HepG2 (cell line): ENCODE measurements at places on chromosomes 3 and 15. TPM values are rescaled to one million over a fixed set of nuclear protein-coding genes. Genes with fewer than 3 reads are reported as not detected.
A peak's percentile ranks its signal among the peaks of the same experiment; 100 is the strongest.

FBLN2 gene
- total RNA-seq, result not detected in 2 replicates

GRCh38 chr15:72203507-72203837, 5.9 kb upstream of the GRAMD2A start:
- no peak for DNase-seq

- no peak for DNase-seq
Observed at GRCh38 chr3:15462451-15462850, 35.1 kb downstream of the EAF1 start.

- peak; percentile 21 for DNase-seq
Observed at GRCh38 chr3:97658668-97659285, 105.8 kb upstream of the ARL6 start.

ACVR2B gene
- 10.0 and 11.3 TPM in 2 replicates for total RNA-seq

DNA sequence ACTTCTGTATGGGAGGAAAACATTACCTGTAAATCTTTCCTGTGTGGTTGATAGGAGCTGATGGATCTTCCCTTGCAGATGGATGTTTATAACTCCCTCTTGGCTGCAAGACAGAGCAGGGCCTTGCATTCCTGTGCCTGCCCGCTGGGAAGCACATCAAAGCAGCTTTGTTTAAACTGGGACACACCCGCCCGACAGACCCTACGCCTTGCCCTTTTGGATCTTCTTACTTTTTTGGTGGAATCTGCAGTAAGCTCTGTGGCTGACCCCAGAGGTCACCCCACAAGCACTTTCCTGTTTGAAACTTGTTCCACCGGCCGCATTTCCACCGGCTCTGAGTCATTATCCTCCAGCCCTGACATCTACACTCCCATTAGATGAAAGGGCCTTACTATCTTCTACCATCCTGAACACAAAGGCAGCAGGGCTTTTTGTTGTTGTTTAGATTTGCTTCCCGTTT, 244.1 kb upstream of the STT3B start:
- DNase-seq, result peak; percentile 97

ALDH1A2 gene
- total RNA-seq, result 0.64 TPM in 1 of 2 replicates, not detected in the other

GNAT1 gene
- 0.15 TPM in 1 of 2 replicates, not detected in the other for total RNA-seq

RETNLB gene
- not detected in 2 replicates for total RNA-seq

PPP4R2 gene
- 161 and 236 TPM in 2 replicates for total RNA-seq

- DNase-seq, result no peak
Observed at GRCh38 chr3:42960786-42961185, 18.3 kb upstream of the GASK1A start.

DNA sequence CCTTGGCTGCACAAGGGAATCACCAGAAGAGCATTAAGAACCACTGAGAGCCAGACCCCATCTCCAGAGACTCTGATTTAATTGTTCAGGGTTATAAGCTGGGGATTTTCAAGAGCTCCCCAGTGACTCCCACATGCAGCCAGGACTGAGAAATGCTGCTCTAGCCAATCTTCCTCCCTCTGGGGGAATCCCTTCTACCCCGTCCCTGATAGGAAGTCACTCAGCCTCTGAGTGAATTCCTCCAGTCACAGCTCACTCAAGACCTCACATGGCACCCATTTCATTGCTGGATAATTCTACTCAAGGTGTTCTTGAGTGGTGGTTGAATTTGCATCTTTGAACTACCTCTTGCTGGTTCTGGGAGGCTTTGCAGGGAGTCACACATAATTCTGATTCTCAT, 10.7 kb downstream of the CCR3 start:
- no peak for DNase-seq

SLCO3A1 gene
- total RNA-seq, result 0.02 TPM in 1 of 2 replicates, not detected in the other

GRCh38 chr3:37400945-37401344, 226.6 kb upstream of the LRRFIP2 start:
- no peak for DNase-seq

DNA sequence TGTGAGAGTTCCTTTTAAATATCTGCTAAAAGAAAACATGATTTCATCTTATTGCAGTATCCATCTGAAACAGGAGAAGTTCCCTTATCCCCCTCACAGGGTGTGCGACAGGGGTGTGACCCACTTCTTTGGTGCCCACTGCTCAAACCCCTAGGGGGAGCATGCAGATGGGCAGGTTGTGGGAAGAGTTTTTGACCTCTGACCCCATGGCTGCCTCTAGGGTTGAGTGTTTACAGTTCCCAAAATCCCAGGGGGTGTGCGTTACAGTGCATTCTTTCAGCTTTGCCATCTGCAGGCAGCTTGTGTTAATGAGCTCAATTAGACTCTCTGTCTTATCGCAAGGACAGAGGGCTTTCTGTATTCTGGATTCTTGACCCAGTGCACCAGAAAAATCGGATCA, 443.2 kb upstream of the FRG2C start:
- no peak for DNase-seq

- no peak for DNase-seq
Observed at GRCh38 chr15:59353994-59354416, 18.7 kb downstream of the MYO1E start.

MYD88 gene
- 7.6 and 14.5 TPM in 2 replicates for total RNA-seq

DNA sequence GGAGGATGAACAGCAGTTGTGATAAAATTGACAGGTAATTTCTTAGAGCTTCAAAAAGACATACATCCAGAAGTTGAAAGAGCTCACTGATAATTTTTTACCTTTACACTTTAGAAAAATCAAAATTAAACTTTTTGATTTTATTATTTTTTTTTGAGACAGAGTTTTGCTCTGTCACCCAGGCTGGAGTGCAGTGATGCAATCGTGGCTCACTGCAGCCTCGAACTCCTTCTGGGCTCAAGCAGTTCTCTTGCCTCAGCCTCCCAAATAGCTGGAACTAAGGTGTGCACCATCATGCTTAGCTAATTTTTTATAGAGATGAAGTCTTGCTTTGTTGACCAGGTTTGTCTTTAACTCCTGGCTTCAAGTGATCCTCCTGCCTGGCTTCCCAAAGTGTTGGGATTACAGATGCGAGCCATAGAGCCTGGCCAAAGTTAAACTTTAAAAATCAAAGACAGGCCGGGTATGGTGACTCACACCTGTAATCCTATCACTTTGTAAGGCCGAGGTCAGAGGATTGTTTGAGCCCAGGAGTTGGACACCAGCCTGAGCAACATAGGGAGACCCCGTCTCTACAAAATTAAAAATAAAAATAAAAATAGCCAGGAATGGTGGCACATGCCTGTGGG, 21.7 kb downstream of the PLA2G4F start:
- peak; percentile 68 for DNase-seq

- DNase-seq, result no peak
Observed at GRCh38 chr3:178367817-178368617, 168.2 kb upstream of the KCNMB2 start.

GRK7 gene
- total RNA-seq, result not detected in 2 replicates

DNA sequence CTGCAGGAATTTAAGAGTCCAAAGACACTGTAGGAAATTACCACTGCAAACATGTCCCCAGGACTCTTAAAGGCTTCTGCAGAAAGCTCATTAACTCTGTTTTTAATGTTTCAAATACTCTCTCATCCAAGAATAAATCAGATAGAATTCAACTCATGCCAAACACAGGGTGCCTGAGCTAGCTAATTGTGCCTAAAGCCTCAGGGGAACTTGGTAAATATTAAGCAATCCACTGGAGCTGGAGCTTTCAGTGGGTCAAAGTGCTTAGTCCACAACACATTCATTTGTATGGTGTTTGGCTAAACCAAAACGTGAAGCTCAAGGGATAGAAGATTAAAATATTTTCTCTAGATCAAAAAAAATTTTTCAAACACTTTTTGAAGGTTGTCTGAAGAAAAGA, 131.4 kb downstream of the THRB start:
- DNase-seq, result peak; percentile 90

SCAANT1 gene
- total RNA-seq, result not detected in 2 replicates

TERC gene
- total RNA-seq, result 8.4 and 74.6 TPM in 2 replicates

ST8SIA2 gene
- not detected in 2 replicates for total RNA-seq

DNA sequence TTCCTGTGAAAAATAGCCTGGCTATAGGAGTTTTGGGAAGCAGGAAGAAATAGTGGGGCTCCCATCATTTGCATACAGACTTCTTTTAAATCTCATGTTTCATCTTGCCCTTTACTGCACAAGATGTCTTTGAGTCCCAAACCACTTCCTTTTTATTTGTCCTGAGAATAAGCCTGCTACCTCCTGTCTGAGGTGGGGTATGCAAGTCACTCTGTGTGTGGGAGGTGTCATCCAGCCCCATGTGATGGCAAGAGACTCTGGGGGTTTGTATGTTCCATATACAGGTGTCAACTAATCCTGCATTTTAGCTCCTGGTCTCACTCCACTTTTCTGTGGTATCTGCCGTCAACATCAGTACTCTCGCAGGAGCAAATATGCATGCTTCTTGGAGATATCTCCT, 102.0 kb downstream of the OTOL1 start:
- no peak for DNase-seq

DNA sequence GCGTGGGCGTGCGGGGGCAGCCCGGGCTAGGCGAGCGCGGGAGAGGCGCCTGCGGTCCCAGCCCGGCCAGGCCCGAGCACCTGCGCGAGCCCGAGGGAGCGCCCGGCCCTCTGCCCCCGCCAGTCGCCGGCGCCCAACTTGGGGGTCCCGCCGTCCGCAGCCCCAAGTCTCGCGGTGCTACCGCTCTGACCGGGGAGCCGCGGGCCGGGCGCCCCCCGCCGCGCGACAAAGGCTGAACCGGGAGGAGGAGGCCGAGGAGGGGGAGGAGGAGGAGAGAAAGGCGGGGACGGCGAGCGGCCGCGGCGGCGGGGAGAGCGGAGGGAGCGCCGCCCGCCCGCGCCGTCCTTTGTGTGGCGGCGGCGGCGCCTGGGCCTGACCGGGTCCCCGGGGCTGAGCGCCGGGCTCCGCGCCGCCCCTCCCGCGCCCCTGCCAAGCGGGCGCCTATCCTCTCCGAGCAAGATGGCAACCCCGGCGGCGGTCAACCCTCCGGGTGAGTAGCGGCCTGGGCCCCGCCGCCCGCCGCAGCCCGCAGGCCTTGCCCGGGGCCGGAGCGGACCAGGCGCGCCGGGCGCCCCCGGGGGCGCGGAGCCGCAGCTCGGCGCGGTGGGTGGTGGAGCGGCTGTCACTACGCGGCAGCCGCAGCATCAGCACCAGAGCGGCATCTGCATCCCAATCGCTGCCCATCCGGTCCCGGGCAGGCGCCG, at the start of gene ARNT2:
Gene ARNT2, plus strand, starts transcription at position 326 of the 704 bp plus-strand sequence. Its CDS starts 134 bp downstream, at position 460.
- no peak for DNase-seq

GRCh38 chr15:72160696-72161245, 36.8 kb downstream of the GRAMD2A start:
- no peak for DNase-seq

DNA sequence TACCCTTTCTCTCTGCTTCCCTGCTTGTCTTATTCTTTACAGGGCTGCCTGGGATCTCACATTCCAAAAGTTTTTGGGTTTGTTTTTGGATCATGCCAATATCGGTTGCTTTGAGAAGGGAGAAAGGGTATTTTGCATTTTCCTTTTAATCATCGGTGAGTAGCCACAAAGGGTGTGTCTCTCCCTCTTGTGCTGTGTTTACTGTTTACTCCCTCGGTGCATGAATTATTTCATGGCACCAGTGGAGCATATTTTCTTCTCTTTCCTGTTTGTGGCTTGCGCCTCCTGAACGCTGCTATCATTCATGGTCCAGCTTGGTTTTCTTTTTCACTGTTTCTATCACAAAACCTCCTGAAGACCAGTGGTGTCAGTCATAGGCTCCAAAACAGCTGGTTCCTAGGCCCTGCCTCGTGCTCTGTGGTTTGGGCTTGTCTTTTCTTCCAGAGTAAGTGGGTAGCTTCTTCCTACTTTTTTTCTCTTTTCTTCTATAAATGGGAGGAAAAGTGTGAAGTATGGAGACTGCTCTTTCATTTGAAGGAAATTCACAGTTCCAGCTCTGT, 54.9 kb downstream of the IGF1R start:
- DNase-seq, result no peak

GRCh38 chr3:143328451-143328850, 208.9 kb downstream of the CHST2 start:
- DNase-seq, result no peak

PLIN1 gene
- 0.73 and 1.2 TPM in 2 replicates for total RNA-seq

P2RY12 gene
- not detected in 2 replicates for total RNA-seq

GPR156 gene
- not detected in 2 replicates for total RNA-seq

RHOA gene
- total RNA-seq, result 177 and 258 TPM in 2 replicates

GRCh38 chr3:138136201-138136600, 4.0 kb upstream of the A4GNT start:
- DNase-seq, result no peak

TRH gene
- not detected in 2 replicates for total RNA-seq

- DNase-seq, result no peak
Observed at GRCh38 chr3:78894787-78895186, 873.0 kb downstream of the ROBO1 start.

DNA sequence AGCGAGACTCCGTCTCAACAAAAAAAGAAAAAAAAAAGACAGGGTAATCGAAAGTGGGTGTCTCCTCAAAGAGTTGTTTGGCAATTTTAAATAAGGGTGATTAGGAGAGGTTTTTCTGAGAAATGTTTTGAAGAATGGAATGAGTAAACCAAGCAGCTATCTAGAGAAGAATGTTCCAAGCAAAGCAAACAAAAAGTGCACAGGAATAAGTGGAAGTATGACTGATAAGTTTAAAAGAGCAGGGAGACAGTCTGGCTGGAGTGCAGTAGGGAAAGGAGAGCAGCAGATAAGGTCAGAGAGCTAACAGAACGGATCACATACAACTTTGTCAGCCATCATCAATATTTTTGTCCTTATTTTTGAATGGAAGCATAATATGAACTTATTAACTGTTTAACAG, 853.5 kb downstream of the TUSC7 start:
- DNase-seq, result no peak

DNA sequence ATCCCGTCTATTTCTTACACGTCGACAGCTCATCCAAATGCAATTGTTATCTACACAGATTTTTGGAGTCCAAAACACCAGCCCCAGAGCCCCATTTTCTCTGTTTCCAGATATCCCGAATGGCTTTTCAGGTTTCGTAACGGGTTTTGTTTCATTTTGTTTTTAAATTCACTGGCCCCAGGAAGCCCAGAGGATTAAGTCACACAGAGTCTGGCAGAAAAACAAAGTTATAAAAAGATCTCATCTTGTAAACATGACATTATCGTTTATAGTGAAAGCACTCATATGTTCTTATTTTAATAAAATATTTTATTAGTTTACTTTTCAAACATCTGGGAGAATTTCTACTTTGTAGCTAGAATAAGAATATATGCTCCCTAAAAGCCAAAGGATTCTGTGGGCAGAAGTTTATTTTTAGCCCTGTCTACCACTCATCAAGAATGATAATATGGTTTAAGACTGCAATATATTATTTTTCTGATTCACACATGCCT, 149.3 kb upstream of the SLC2A2 start:
- DNase-seq, result no peak

TMCO5A gene
- total RNA-seq, result not detected in 2 replicates

CXCR6 gene
- not detected in 2 replicates for total RNA-seq

- DNase-seq, result no peak
Observed at GRCh38 chr3:69009559-69010410, 3.7 kb downstream of the EOGT start.

DNA sequence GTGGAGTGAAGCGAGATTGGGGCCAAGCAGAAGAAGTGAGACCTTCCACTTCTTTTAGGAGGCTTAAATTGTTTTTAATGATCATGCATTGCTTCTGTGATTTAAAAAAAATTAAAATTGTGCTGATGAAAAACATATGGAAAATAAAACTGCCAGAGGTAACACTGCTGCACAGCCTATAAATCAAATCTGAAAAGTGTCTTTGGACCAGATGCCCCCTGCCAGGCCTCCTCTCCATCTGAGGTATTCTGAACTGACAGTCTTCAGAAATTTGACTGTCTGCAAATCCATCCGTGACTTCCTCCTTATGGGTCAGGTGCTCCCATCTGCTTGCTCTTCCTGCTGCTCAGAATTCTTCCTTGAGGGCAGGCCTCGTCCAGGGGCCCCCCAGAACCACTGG, 108.5 kb upstream of the NR2E3 start:
- no peak for DNase-seq

USP8 gene
- total RNA-seq, result 50.7 and 81.7 TPM in 2 replicates
